Stimulated activated CD8-positive, alpha-beta memory T cell treated with anti-CD3 and anti-CD28 coated beads, Interleukin-2, amount 100 ng/mL, for 1 hour (primary cell): ENCODE measurements at places on chromosomes 2 and 18.

DNA sequence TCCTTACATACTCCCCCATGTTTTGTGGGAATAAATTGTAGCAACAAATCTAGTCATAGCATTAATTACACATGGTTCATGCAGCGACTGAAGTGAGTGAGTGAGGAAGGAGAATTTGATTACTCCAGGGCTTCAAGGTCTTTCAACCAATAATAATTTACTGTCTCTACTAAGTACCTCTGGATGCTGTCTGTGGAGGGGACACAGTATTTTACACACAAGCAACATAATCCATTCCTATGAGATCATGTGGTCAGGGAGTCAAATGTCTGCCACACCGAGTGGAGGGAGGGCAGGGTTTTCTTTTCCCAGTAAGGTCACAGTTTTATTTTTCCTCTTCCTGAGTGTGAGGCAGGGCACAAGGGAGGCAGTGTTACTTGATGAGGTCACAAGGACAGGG, 334.7 kb upstream of the CELF4 start:
- no peak for DNase-seq

DNA sequence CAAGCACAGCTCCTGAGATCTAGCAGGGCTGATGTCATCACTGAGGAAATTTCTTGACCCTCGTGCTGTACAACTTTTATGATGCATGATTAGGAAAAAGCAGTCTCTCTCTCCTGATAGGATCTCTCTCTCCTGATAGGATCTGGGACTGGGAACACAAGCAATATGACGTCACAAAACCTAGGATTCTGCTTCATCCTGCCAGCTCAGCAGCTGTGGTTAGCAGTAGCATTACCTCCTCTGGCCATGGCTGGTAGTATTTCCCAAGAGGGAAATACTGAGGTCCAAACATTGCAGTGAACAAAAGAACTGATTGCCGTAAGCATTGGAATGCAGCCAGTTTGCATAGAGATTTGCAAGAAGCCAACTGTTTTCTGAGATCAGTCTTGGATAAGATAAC, 521.2 kb upstream of the POU3F3 start:
- DNase-seq, result no peak

DNA sequence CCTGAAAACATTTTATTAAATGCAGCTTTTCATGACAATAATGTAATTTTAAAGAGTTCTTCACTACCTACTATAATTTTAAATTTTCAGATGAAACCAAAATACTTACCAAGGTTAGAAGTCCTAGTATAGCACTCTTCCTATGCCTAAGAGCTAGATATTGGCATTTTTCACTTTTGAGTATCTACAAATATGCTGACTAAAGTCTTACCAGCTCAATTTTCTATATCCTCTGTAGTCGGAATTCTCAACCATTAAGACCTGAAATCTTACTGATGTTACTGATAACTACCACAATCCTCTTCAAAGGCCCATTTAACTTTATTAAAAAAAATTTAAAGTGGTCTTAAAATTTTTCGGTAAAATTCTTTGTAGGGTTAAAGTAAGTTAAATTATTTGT, 32.0 kb downstream of the PREPL start:
- DNase-seq, result no peak

DNA sequence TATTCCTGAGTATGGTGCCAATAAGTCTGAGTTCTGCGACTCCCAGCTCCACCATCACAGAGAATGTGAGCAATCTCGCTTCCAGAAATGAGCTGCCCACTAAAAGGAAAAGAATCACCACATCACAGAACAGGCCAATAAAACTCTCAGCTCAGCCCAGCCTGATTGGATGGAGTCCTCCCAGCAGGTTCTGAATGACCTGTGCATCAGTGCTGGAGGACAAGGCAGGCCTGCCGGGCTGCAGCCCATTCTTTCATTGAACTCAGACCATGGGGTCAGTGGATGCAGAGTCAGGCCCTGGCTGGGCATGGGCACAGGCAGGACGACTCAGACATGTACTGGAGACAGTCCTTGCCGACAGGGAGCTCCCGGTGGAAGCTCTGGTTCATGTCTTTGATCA, 132.7 kb upstream of the REV1 start:
- no peak for DNase-seq

DNA sequence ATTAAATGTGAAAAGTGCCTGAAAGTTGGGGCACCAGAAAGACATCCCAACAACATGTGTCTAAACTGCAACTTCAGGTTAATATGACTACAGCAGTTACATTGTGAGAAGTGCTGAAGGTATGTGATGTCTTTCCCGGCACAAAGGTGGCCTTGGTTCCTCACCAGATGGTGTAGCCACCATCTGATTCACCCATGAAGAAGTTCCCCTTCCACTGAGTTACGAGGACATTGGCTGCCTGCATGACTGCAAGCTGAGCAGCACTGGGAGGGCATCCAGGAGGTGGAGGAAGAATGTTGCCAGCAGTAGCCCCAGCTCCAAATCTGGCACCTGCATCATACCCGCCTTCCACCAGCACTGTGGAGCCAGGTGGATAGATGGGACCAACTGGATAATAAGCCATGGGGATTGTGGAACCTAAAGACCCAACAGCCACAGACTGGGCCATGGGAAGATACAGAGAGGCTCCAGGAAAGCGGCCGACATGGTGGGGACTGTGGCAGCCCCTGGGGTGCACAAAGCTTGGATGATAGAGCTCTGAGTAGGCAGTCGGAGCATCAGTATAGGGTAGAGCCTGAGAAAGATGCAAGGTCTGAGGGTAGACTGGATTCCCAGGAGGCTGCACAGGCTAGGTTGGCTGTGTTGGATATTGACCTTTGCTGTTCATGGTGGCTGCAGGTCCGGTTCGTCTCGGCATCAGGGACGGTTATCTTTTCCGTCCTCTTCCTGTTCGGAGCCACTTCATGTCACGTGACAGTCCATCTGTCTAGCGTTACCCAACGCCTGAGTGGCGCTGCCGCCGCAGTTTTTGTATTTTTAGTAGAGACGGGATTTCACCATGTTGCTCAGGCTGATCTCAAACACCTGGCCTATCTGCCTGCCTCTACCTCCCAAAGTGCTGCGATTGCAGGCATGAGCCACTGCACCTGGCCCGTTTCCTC, 36.9 kb downstream of the SUMO1 start:
- DNase-seq, result no peak

- no peak for DNase-seq
These were observed 398.3 kb upstream of the HNRNPA3 start for GRCh38 chr2:176814274-176814673.

GRCh38 chr2:204019572-204020501, 83.3 kb downstream of the ICOS start:
- no peak for DNase-seq

DNA sequence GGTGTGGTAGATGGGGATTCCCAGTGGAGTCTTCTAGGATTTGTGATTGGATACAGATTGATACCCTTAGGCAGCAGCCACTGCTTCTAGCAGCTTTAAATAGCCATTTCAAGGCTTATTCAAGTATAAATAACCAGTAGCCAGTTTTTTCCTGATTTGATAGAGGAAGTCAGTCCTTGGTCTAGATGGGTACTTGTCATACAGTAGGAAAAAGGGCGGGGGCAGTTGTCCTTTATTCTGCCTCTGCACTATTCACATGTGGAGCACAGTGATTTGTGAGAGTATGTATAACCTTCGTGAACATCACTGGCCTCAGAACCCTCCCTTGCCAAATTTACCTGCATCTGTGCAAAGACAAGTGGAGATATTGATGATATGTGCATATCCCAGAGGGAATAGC, 6.8 kb downstream of the PPP1CB start:
- DNase-seq, result no peak

DNA sequence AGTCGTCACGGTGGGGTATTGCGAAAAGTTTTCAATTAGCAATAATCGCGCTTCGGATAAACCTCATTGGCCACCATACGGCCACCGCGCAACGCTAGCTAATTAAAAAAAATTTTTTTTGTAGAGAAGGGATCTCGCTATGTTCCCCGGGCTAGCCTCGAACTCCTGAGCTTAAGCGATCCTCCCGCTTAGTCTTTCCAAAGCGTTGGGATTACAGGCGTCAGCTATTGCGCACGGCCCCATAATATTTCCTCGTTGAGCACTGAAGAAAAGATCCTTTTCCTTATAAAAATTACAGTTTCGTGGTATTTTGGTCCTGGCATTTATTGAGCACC, 759 bp upstream of the ACTR1B start:
- no peak for DNase-seq

DNA sequence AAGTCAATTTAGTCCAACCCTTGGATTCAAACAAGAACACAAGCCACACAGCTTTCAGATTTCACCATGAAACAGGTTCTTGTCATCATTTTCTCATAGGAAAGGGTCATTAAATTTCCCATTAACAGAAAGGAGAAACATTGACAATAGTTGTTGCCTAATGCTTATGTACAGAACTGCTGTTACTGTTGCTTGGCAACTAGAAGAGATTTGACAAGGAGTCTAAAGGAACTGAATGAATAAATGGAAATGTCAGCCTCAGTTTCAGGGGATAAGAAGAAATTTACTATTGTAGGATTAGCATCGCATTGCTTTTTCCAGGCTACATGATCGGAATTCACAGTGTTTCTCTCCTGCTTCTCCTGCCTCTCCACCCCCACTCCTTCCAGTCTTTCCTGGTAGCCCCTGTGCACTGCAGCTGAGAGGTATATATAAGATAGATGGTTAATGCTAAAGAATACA, 90.3 kb downstream of the SPATS2L start:
- no peak for DNase-seq

- no peak for DNase-seq
These were observed 481.8 kb downstream of the SPAG16 start for GRCh38 chr2:213766062-213766461.

DNA sequence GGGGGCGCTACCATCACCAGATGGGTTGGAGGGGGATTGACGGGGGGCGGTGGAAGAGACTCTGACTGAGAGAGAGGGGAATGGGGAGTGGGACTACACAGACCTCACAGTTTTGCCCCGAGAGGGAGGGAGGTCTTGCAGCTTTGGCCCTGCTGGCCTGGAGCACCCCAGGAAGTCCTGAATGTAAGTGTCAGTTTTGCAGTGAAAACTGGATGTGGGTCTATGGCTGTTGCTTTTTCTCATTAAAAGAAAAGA, 2.4 kb downstream of the TCF7L1 start:
- DNase-seq, result no peak

DNA sequence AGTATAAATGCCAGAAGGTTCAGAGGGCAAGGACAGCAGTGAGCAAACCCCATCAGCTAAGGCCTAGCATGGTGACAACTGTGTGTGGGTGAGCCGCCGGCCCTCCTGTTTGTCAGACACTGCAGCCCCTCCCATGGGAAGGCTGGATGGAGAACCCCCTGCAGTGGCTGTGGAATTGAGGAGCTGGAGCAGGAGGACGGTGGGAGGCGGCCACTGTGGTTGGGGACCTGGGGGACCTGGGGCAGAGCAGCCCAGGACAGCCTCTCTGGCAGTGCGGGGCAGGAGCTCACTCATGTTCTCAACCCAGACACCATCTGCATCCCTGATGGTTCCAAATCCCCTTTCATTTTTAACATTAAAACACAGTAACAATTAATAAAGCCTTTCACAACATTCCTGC, 68.8 kb downstream of the TSHZ1 start:
- DNase-seq, result no peak

- DNase-seq, result no peak
These were observed 147.6 kb downstream of the HDAC4 start for GRCh38 chr2:239253264-239253663.

DNA sequence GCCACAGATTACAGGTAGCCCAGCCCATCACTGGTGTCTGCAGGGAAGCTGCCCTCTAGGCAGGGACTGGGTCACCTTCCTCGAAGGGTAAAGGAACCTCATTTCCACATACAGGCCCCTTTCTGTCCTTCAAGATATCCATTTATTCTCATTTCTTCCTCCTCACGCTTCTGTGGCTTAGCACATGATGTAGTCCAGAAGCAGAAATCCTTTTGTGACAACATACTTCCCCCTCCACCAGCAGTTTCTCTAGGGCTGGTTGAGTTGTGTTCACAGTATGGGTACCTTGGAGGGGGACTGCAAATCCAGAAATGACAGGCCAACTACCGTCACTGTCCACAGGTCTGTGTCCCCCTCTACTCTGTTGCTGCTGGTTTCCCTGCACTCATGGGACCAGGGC, 364.9 kb downstream of the ANAPC1 start:
- no peak for DNase-seq
